Body of pancreas (tissue), 4 donors: ENCODE measurements at places on chromosomes 13 and 19. TPM values are rescaled to one million over a fixed set of nuclear protein-coding genes. Genes with fewer than 3 reads are reported as not detected.

The GPR183 gene
- 3.6 TPM for total RNA-seq

The ADGRE2 gene
- total RNA-seq, result 1.3 TPM

The MEIOSIN gene
- total RNA-seq, result not detected

The FGF21 gene
- not detected for total RNA-seq

The SUPT5H gene
- 82.0 TPM for total RNA-seq

The CCL25 gene
- total RNA-seq, result not detected

The TMEM38A gene
- total RNA-seq, result 3.3 TPM

The CATSPERD gene
- not detected for total RNA-seq

The OR7C1 gene
- total RNA-seq, result not detected

The PIN1 gene
- total RNA-seq, result 27.0 TPM

The ZSCAN4 gene
- not detected for total RNA-seq

The KLK2 gene
- total RNA-seq, result not detected

The MYH14 gene
- 40.9 TPM for total RNA-seq

The RRAS gene
- 10.9 TPM for total RNA-seq

The ZNF766 gene
- total RNA-seq, result 4.9 TPM

The VSTM1 gene
- total RNA-seq, result not detected

The PGLYRP2 gene
- not detected for total RNA-seq

The KCNRG gene
- total RNA-seq, result not detected

The CGB3 gene
- total RNA-seq, result not detected

The ZNF772 gene
- total RNA-seq, result 2.9 TPM

The SLC25A41 gene
- not detected for total RNA-seq

The ZGLP1 gene
- 4.6 TPM for total RNA-seq

The MISP gene
- 0.99 TPM for total RNA-seq

The RFPL4A gene
- not detected for total RNA-seq

The TMEM150B gene
- 1.0 TPM for total RNA-seq

The TNFSF13B gene
- 0.52 TPM for total RNA-seq

The ACER1 gene
- not detected for total RNA-seq

The MBOAT7 gene
- total RNA-seq, result 40.5 TPM

The KLC3 gene
- 1.3 TPM for total RNA-seq

The TEX29 gene
- not detected for total RNA-seq

The SGCG gene
- total RNA-seq, result not detected

The ZNF414 gene
- total RNA-seq, result 25.4 TPM

The PMIS2 gene
- total RNA-seq, result not detected

The PSG11 gene
- not detected for total RNA-seq

The FCHO1 gene
- total RNA-seq, result 1.6 TPM

The KLF5 gene
- 17.9 TPM for total RNA-seq

The CEACAM4 gene
- total RNA-seq, result not detected

The ATP1A3 gene
- total RNA-seq, result 0.26 TPM

The PKN1 gene
- total RNA-seq, result 83.4 TPM

The CGB7 gene
- not detected for total RNA-seq

The NRTN gene
- 24.1 TPM for total RNA-seq

The ZNF569 gene
- total RNA-seq, result 2.3 TPM

The RNF225 gene
- not detected for total RNA-seq

The PEAK3 gene
- 0.66 TPM for total RNA-seq

The SIGLEC6 gene
- 0.26 TPM for total RNA-seq

The EXOSC5 gene
- 22.8 TPM for total RNA-seq

The ACP7 gene
- not detected for total RNA-seq

The CYP2S1 gene
- total RNA-seq, result 6.7 TPM

The LHB gene
- not detected for total RNA-seq

The LILRB2 gene
- 1.3 TPM for total RNA-seq

The ERICH4 gene
- not detected for total RNA-seq

The MBD3L3 gene
- not detected for total RNA-seq

The KL gene
- total RNA-seq, result 1.3 TPM

The PPP1R15A gene
- 49.4 TPM for total RNA-seq

The NALCN gene
- total RNA-seq, result 4.6 TPM

The SSC5D gene
- 3.3 TPM for total RNA-seq

The RDH8 gene
- not detected for total RNA-seq

The STOML3 gene
- total RNA-seq, result not detected

The CBLC gene
- total RNA-seq, result 23.6 TPM
